Retina (tissue), 1 donor: ENCODE measurements at places on chromosomes 3 and 15.

GRCh38 chr3:196634829-196635228 is 4.7 kb upstream of the NRROS start:
- DNase-seq, result no peak

DNA sequence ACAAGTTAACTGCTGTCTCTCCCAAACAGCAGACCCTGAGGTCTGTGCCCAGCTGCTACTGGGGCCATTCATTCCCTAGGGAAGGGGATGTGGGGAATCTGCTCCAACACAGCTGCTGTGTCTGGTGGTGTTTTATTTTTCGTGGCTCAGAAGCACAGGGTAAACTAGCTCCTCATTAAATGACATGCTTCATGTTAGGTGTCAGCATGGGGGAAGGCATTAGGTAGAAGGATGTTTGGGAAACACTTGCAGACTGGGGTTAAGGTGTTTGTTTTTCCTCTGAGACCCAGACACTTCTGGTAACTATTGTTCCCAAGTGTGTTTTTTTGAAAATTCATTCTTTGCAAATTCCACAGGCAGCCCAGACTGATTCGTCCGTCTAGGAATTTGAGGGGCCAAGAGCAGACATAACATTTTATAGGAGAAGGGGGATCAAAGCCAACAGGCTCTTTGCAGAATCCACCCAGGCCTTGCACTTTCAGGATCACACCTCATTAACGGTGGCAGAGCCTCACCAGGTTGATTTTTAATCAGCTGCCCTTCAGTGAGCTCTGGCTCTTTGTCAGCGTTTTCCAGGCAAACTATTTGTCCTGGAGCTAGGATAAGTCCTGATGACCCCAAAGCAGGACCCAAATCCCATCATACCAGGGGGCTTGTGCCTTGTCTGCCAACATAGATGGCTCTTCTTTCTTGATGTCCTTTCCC is 65.4 kb upstream of the ITGA11 start:
- DNase-seq, result no peak

- no peak for DNase-seq
Observed at GRCh38 chr3:15894382-15894781, 96.6 kb upstream of the ANKRD28 start.

DNA sequence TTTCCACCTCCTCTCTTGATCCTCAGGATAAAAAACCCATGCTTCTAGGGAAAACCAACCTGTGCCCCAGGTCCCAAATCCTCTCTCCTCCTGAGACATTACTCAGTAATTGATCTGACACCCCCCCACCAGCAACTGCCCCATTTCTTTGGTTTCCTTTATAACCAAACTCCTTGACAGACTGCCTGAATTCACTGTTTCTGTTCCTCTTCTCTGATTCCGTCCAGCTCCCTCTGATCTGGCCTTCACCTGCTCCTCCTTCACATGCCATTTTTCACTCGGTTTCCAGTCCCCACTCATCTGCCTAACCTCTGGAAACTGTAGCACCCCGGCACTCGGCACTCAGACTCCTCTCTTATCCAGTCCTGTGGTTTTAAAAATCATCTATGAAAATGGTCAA is 2.1 kb downstream of the CCDC51 start:
- no peak for DNase-seq

DNA sequence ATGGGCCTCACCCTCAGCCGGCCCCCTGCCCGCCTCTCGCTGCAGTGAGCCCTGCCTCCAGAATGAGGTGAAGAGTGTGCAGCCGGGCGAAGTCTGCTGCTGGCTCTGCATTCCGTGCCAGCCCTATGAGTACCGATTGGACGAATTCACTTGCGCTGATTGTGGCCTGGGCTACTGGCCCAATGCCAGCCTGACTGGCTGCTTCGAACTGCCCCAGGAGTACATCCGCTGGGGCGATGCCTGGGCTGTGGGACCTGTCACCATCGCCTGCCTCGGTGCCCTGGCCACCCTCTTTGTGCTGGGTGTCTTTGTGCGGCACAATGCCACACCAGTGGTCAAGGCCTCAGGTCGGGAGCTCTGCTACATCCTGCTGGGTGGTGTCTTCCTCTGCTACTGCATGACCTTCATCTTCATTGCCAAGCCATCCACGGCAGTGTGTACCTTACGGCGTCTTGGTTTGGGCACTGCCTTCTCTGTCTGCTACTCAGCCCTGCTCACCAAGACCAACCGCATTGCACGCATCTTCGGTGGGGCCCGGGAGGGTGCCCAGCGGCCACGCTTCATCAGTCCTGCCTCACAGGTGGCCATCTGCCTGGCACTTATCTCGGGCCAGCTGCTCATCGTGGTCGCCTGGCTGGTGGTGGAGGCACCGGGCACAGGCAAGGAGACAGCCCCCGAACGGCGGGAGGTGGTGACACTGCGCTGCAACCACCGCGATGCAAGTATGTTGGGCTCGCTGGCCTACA is 8.5 kb downstream of the GRM2 start:
- no peak for DNase-seq

GRCh38 chr15:52343831-52344230 is 48.2 kb upstream of the MYO5C start:
- no peak for DNase-seq

DNA sequence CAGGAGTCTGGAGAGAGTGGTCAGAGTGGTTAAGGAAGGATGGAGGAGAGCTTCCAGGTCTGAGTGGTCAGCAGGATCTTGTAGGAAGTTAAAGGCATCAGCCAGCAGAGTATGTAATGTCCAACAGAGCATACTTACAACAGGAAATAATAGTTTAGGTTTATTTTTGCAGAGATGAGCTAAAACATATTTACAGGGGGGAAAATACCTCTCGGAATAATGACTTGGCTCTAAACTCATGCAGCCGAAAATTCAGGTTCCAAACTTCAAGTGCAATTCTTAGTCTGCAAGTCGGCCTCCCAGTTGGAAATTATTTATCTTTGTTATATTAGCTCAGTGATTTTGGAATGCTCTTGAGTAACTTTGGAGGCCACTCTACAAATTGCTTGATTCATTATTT is 385.0 kb upstream of the C2CD4B start:
- no peak for DNase-seq

GRCh38 chr3:189298469-189299375 is 127.0 kb downstream of the TPRG1 start:
- DNase-seq, result no peak

DNA sequence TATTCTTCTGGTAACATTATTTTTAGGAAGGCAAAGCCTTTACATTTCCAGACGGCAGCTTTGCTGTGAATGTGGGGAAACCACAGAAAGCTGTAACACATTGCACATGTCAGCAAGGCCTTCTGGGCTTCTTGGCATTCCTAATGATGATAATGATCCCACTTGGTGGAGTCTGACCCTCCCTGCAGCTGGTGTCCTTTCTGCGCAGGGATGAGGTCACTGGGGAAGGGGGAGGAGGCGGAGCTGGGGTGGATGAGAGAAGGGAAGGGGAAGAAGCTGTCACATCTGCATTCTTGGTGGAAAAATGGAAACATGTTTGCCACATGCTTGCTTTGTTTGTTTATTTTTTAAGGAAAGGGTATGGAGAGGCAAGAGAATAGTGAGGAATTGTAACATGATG is 68.6 kb downstream of the FILIP1L start:
- DNase-seq, result no peak

- no peak for DNase-seq
Observed at GRCh38 chr3:43013743-43014155, 34.6 kb downstream of the GASK1A start.

DNA sequence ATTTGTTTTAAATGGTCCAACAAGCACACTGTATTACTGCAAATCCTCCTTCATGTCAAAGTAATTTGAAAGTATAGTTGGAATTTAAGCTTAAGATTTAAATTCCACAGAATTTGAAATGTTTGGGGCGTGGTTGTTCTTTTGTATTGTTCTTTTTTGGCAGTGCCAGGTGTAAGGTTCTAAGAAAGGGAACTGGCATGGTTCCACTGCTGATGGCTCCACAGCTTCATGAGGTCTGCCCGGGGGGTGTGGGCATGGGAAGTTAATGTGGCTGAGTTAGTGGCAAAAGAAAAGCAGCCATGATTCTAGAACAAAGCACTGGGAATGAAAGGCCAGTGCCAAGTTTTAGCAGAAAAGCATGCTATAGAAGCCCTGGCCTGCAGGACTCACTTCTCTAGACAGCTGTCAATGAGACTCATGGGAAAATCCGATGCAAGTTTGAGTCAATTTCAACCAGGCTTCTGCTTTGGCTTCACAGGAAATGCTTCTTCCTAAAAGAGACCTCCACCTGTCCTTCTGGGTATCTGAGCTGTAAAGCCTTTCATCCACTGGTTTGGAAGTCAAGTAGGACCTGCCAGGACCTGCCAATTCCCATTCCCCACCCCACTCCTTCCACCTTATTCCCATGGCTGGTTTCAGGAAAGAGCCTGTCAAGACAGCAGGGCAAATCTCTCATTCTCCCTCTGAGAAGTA is 18.9 kb downstream of the CDCP1 start:
- no peak for DNase-seq

GRCh38 chr3:139234491-139234890 is 109.3 kb upstream of the MRPS22 start:
- DNase-seq, result no peak

- DNase-seq, result no peak
Observed at GRCh38 chr3:22236490-22237270, 485.7 kb upstream of the ZNF385D start.

DNA sequence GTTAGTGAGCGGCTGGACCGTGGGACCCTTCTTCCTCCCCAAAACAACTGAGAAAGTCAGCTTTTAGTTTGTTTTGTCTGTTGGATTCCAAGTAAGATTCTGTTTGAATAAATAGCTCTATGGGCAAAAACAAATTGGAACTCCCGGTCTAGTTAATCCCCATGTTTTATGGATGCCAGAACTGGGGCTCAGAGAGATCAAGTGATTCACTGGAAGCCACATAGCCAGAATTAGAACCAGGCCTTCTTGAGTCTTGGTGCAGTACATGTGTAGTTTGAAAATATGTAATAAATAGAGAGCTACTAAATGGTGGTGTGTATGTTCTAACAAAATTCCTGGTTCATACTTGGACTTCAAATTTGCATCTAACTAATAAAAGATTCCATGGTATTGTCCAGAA is 29.3 kb upstream of the POLR2M start:
- no peak for DNase-seq

GRCh38 chr15:71634820-71635560 is 175.4 kb upstream of the NR2E3 start:
- peak; percentile 82 for DNase-seq

DNA sequence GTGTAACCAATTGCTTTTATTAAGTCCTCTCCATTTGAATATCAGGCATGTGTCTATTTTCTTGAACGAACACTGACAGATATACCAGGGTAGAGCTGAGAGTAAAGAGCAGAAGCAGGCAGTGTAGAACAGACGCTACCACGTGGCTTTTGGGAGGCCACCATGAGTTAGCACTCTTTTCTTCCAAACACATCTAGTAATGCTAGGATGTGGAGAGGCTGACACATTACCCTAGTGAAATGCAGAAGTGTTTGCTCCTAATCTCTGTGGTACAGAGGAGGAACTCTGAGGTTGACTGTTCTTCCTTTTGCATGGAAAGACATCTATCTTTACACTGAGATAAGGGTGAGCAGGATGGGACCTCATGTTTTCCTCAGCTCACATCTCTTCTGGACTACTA is 216.3 kb downstream of the SATB1 start:
- no peak for DNase-seq

GRCh38 chr3:72821161-72821781 is 27.0 kb downstream of the SHQ1 start:
- DNase-seq, result peak; percentile 11

- DNase-seq, result no peak
Observed at GRCh38 chr15:59835776-59836175, 146.7 kb upstream of the BNIP2 start.

DNA sequence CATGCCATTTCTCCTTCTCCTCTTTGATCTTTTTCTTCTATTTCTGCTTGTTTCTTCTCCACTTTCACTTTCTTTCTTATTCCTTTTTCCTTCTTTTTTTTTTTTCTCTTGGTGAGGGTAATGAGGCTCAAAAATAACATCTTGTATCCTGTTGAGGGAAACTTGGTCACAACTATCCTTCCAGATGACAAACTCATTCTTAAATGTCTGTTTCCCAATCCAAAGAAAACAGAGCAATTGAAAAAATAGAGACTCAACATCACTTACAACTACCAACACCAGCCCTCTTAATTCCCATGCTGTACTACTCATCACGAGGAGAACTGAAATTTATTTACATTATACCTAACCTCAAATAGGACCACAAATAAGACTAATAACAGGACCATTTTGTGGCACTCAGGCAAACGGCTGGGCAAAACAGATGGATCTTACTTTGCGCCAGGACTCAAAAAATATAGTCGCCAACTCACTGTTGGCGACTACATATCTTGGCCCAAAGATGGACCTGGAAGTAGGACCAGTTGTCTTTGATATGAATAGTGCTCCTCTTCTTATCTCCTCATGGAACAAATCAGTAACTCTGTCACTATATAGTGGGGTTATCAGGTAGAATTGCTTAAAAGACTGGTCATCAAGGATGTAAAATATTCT is 343.9 kb downstream of the ZBTB20 start:
- DNase-seq, result no peak

DNA sequence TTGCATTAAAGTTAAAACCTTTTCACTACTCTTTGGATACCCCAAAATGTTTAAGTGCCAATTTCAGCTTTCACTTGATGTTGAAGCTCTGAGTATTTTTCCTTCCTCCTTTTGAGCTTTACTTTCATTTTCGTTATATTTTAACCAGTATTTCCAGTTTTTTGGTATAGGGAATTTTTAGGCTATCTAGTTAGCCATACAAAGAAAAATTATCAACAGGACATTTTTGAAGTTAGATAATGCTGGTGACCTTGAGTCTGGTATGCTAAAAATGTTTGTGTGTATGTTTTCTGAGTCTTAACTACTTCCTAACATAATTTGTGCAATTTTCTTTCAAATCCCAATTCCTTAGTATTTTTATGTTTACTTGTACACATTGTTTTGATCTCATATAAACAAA is 284.8 kb downstream of the OTOL1 start:
- no peak for DNase-seq

DNA sequence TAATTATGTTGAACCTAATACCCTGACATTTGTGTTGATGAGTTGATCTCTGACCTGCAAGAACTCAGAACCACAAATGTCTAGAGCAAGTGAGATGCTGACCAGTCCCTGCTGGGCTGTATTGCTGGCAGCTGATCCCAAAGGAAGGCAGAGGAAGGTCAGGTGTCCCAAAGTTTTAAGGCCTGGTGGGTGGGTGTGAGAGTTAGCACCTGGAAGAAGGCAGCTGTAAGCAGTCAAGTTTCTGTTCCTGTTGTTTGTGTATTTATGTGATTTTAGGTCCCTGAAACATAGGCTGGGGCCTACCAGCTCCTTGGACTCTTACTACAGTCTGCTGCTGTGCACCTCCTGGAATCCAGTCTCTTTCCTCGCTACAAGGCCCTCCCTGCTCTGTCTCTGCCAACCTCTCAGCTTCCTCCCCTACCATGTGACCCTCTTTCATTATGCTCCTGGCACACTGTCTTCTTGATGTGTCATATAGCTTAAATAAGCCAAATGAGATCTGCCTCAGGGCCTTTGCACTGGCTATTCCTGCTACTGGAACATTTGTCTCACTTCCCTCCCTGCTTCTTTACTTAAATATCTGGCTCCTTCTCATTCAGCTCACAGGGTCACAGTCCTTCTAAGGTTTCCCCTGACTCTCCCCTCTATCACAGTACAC is 31.0 kb upstream of the ATOSA start:
- DNase-seq, result no peak

DNA sequence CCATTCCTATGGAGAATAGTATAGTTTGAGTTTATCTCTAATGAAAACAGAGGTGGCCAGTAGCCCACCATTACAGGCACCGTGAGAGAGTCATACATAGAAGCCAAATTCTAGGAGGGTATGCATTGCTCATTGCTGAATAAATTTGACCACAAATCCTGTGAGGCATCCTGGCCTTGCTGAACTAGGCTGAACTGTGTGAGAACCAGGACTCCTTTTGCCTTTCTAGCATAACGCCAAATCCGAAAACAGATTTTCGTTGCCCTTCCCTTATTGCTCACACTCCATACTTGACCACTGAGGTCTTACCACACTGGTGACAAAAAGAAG is 50.4 kb downstream of the SLC2A2 start:
- DNase-seq, result no peak
